ENCODE measurements at places on chromosomes 1 and 21. TPM values are rescaled to one million over a fixed set of nuclear protein-coding genes. Genes with fewer than 3 reads are reported as not detected.

A3GALT2 gene
- total RNA-seq = not detected

ZNF678 gene
- 7.3 TPM for total RNA-seq

TCHHL1 gene
- not detected for total RNA-seq

IARS2 gene
- total RNA-seq = 99.1 TPM

PIGR gene
- not detected for total RNA-seq

RPE65 gene
- total RNA-seq = not detected

TLR5 gene
- 0.77 TPM for total RNA-seq

PTPRU gene
- 25.8 TPM for total RNA-seq

LRRC38 gene
- not detected for total RNA-seq

GRCh38 chr1:200907611-200908097 is 13.0 kb downstream of the INAVA start:
- DNase-seq = no peak

DNA sequence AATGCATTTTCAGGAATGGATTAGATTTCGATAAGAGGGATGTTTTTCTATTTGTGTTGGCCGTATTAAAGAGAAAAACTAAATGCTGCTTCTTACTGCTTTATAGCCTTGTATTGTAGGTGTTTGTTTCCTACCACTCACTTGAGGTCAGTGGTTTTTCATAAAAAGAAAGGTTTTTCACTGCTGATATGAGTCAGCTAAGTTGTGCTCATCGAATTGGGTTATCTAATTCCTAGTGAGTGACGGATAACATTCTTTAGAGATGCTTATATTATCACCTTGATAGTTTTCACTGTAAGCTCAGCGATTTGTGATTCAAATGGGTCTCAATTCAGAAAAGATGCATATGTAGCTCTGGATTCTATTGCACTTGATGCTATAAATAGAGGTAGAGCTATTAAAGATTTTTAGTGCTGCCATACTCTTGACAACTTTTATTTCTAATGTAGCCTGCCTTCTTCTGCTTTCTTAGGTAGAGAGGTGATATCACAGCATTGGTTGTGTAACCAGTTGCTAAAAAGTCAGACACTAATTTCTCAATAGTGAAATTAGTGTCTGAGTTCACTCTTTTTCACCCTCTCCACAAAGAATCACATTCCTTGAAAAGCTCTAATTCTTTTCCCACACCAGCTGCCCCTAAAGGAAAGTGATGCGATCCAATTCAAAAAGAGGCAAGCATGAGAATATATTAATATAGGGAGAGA is 180.0 kb downstream of the RASAL2 start:
- DNase-seq = no peak

DNA sequence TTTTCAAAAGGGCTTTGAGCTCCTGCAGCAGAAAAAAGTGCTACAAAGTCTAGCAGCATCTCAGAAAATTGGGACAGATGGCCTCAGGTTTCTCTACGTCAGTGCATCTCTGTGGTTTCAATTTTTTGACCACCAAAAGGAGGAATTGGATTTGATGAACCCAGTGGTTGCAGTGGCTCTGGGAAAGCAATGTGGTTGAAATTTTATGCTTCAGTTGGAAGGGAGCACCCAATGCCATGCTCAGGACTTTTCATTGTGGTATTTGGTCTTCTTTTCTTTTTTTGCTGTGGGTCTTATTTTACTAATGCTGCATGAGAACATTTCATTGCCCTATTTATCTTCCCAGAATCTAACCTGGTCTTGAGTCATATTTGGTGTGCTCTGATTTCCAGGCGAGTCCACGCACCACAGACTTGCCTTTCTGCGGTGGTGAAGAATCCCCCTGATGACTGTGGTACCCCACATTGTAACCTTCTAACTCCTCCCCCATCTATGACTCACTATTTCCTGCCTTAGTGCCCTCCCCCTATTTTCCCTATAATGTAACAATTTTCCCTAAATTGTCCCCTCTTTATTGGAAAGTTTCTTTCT is 56.7 kb downstream of the S1PR1 start:
- no peak for DNase-seq

DNA sequence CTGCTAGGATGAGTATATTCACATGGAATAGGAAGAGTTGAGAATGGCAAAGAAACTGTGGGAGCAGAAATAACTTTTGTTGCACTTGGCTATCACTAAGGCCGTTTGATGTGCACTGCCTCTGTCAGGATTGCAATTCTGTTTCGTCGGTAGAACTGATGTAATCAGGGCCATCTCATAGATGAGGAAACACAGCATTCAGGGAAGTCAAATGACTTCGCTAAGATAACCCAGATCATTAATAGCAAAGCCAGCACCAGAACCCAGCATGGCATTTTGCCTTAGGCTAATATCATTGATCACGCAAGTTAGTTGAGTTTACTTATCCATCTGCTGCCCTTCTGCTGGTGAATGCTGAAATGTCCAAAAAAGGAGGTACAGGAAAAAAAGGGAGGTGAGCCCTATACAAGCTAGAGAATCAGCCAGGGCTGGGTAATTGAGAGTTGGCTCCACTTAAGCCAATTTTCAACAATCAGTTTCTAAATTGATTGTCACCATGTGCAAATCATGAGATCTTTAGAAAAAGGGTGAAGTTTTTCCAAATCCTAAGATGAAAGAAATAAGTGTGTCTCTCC is 7.6 kb downstream of the RASSF5 start:
- DNase-seq = peak; percentile 19

DNA sequence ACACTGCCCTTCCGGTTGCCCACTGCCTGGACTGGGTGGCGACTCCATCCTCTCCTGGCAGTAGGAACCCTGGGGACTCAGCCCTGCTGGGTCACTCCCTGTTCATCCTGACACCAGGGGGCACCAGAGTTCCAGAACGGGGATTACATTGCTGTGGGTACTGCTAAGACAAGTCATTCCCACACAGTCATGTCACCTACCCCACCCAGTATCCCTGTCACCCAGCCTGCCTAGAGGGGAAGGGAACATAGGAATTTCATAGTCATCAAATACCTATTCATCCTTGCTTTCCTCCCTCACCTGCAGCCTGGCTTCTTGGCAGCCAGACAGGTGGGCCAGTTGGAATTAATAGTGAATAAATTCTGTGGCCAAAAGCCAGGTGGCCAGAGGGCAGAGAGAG is 9.8 kb upstream of the SFN start:
- peak; percentile 70 for DNase-seq

DNA sequence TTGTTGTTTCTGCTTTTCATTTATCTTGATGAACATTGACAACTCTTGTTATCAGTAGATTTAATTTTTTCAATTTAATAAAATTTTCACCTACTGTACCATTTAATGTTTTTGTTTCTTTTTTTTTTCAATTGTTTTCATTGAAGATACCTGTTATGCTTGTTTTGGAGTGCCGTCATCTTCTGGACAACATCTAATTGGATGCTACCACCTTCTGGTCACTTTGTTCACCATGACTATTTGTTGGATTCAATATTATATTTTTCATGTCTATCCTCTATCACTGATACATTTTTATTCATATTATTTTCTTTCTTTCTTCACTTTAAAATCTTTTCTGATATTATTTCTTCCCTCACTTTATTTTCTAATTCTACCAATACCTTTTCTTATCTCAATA is 14.0 kb downstream of the KRTAP21-2 start:
- DNase-seq = no peak

GRCh38 chr1:109161858-109162606 is 48.1 kb downstream of the ELAPOR1 start:
- peak; percentile 85 for DNase-seq

GRCh38 chr1:178232949-178233348 is 139.0 kb downstream of the RASAL2 start:
- peak; percentile 34 for DNase-seq

DNA sequence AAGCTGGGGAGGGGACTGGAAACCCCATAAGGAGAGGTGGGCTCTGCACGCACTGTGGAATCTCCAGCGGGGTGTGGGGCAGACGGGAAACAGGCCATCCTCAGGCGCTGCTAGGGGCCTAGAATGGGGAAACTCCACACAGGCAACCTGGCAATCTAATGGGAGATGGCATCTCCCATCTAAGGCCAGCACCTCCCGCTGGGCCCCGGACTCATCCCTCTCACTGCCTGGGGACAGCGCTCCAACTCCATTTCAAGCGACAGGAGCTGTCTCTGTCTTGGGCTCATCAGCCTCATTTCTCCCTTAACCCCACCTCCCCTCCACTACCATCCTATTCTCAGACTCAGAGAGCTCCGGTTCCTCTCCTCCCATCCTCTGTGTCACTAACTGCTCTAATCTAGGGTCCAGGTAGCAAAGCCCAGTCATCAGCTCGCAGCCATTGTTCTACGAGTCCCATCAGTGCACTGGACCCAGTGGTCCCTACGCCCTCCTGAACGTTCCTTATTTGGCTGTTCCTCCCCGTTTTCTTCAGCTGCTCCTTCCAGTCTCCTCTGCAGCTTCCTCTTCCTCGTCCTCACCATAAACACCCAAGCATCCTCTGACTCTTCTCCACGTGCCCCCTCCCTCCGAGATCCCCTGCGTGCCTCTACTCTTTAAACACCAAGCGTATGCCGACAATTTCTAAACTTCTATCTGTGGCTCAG is 93.4 kb upstream of the CASZ1 start:
- no peak for DNase-seq

DNA sequence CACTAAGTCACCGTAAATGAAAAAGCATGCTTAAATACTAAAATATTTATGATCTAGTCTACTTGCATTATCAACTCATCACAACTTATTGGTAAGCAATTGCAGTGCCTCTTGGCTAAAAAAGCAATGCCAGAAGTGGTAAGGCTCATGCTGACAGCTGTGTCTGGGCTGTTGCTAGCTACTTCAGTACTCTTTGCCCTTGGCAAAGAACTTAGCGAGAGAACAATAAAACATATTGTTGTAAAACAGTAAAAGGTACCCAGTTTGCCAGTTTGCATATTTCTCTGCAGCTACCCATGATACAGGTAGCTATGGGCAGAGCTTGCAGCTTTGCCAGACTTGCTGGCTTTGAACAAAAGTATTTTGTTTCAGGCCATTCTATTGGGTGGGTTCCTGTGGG is 73.1 kb downstream of the ATP6V1G3 start:
- no peak for DNase-seq

GRCh38 chr1:32051706-32052105 is 21.0 kb upstream of the TMEM39B start:
- no peak for DNase-seq

DNA sequence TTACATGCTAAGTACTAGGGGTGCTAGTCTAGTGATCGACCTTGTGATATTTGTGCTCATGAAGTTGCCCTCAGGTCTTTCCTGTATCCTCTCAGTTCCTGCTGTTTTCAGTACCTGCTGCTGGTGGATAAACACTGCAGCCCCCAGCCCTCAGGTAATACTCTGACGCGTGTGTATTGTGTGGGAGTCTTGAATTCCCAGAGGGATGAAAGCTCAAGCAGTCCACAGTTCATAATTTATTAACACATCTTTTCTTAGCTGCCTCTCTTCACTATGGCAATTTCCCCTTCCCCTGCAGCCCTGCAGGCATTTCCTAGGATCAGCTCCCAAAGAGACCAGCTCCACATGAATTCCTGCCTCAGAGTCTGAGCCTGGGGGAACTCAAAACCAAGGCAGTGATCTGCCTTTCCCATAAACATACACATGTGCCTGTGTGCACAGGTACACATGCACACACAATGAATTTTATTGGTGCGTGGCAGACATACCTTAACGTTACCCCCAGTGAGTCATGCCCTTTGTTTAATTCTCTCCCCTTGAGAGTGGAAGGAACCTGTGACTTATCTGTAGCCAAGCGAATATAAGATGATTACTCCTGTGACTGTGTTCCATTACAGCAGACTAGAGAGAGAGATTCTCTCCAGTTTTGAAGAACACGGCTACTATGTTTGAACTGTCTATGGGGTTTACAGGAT is 14.1 kb upstream of the HMGCS2 start:
- DNase-seq = no peak

DNA sequence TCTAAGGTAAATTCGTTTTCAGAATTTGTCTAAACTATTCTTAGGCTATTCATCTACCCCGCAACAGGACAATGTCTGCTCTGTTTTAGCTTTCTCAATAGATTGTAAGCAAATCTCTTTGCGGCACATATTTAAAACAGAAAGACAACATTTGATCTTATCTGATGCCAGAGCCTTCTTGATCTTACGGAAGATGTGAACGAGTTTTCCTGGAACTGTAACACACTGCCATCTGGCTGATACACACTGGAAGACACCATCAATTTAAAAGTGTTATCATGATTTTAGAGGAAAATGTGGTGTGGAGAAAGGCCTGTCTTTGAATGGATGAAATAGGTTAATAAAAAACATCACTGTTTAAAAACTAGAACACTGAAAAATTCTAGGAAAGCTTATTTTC is 36.1 kb downstream of the COA6 start:
- DNase-seq = peak; percentile 21

- peak; percentile 51 for DNase-seq
These were observed 26.4 kb upstream of the FMO1 start for GRCh38 chr1:171221665-171222591.

DNA sequence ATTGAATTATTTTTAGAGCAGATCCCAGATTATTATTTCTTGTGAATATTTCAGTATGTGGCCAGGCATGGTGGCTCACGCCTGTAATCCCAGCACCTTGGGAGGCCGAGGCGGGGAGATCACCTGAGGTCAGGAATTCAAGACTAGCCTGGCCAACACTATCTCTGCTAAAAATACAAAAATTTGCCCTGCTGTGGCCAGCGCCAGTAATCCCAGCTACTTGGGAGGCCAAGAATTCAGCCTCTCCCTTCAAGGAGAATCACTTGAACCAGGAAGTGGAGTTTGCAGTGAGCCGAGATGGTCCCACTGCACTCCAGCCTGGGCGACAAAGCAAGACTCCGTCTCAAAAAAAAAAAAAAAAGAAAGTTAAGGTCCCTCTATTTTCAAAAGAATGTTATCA is 4.3 kb downstream of the OSBPL9 start:
- no peak for DNase-seq

GRCh38 chr21:38794978-38795377 is 10.8 kb upstream of the ETS2 start:
- DNase-seq = no peak

DNA sequence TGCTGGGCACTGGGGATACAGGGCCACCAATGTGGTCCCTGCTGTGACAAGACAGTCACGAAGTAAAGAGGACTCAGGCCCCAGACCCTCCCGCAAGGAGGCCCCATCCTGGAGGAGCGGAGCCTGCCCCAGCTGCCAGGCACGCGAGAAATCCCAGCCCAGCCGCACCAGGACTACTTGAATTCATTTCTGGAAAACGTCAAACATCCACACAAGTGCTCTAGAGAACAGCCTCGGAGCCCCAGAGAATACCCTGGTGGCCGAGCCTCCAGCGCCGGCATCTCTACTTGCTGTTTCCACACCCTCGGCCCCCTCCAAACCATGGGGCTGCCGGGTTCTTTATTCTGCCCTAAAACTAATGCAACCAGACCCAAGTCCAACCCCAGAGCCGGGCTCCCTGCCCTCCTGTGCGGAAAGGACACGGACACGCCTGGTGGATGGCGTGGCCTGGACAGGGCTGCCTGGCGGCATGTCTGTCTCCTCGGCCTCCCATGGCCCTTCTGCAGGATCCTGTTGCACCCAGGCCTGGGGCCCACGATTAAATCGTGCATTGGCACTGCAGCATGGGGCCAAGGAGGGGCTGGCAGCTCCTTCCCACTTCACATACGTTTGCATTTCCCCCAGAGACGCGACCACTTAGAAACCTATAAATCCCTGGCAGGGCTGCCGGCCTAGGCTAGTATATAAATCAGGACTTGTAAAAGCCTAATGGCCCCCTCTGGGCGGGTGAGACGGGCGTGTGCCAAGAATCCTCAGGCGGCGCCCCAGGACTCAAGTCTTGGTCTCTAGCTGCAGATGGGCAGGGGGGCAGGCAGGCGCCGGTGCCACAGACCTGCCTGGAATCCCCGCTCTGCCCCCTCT is 41.2 kb downstream of the DMRTB1 start:
- no peak for DNase-seq

- no peak for DNase-seq
These were observed 5.9 kb upstream of the HES4 start for GRCh38 chr1:1005774-1006304.

Measured in fibroblast of lung (primary cell).